ENCODE measurements at places on chromosomes 2 and 18.

DNA sequence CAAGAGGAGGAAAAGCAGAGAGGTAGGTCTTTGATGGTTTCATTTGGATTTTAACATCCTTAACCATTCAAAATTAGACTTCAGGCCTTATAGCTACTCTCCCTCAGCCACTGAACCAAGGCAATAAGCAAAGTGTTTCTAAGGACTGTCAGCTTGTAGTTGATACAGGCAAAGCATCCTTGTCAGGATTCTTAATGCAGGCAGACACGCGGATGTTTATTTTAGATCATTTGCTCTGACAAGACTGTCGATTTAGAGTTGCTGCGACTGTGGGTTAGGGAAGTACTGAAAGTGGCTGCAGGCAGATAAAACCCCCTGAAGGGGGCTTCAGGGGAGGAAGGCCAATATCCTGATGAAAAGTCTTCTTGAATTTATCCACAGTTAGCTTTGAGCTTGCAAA is 46.6 kb downstream of the CDH20 start:
- no peak for DNase-seq

GRCh38 chr2:229725716-229726574 is 11.6 kb upstream of the DNER start:
- DNase-seq = peak; percentile 55

GRCh38 chr2:154455866-154456265 is 242.6 kb upstream of the KCNJ3 start:
- DNase-seq = no peak

DNA sequence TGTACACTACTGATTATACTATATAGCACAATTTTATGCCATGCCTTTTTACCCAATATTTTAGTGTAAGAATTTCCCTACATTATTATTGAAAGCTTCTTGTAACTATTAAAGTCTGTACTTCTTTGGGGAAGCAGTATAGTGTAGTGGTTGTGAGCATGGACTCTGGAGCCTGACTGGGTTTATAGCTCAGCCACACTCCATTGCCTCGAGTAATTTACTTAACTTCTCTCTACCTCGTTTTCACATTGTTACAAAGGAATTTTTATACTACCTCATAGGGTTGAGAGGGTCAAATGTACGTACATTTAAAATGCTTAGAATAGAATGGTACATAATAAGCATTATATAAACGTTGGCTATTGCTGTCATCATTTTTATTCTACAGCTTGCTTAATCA is 139.2 kb downstream of the UBR3 start:
- DNase-seq = no peak

GRCh38 chr2:39356922-39357639 is 80.0 kb downstream of the MAP4K3 start:
- no peak for DNase-seq

GRCh38 chr2:60546756-60547420 is 6.6 kb downstream of the BCL11A start:
- no peak for DNase-seq

GRCh38 chr2:166924967-166925366 is 36.7 kb downstream of the XIRP2 start:
- no peak for DNase-seq

DNA sequence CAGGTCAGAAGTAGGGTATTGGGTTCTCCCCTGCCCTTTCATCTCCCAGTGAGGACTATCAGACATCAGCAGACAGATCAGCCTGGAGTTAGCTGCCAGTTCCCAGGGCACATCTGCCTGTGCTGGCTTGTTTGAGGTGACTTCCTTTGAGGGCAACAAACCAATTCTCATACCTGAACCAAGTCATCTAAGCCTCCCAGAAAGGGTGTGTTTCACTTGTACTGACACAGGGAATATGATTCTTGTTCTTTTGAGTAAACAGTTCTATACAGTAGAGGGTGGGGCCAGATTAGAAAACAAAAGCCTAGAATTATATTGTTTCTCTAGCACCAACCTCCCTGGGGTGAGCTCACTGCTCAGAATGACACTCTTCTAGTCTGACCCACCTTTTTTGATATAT is 591.9 kb downstream of the SLC4A3 start:
- no peak for DNase-seq

GRCh38 chr2:7795778-7796563 is 878.8 kb downstream of the RNF144A start:
- no peak for DNase-seq

DNA sequence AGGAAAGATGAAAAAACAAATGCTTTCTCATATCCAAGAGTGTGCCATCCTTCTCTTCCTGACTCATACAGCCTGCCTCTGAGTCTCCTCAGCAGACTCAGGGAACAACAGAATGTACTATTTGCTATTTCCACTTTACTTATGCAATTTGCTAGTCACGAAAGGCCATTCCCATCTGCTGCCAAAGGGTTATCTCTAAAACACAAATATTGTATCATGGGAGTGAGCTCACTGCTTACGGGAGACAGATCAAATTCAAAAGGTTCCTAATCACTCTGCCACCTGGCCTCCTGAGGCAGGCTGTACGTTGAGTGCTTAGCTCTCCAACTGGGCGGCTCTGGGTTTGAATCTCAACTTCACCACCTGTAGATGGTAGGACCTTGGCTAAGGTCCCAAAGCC is 92.0 kb downstream of the GAREM1 start:
- DNase-seq = no peak

DNA sequence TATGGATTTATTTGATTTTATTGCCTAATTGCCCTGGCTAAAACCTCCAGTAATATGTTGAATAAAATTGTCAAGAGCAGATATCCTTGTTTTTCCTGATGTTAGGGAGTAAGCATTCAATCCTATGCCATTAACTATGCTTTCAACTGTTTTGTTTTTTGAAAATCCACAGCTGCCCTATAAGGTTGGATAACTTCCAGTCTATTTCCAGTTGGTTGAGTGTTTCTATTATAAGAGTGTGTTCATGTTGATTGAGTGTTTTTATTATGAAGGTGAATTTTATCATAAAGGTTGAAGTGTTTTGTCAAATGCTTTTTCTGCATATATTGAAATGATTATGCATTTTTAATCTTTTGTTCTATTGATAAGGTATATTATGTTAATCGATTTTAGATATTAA is 149.9 kb upstream of the SCN7A start:
- DNase-seq = no peak

DNA sequence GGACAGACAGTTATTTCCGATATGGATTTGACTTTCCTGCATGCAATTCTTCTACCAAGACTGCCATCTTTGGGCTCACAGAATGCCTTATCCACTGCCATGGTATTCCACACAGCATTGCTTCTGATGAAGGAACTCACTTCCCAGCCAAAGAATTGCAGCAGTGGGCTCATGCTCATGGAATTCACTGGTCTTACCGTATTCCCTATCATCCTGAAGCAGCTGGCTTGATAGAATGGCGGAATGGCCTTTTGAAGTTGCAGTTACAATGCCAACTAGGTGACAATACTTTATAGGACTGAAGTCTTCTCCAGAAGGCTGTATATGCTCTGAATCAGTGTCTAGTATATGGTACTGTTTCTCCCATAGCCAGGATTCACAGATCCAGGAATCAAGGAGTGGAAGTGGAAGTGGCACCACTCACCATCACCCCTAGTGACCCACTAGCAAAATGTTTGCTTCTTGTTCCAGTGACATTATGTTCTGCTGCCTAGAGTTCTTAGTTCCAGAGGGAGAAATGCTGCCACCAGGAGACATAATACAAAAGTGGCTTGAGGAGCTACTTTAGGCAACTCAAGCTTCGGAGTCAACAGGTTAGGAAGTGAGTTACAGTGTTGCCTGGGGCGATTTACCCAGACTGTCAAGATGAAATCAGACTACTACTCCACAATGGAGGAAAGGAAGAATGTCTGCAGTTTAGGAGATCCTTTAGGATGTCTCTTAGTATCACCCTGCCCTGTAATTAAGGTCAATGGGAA is 23.8 kb upstream of the SMAD4 start:
- no peak for DNase-seq

GRCh38 chr18:13517369-13517768 is 209.0 kb downstream of the FAM210A start:
- no peak for DNase-seq

All from H54 (cell line).